ENCODE measurements at places on chromosomes 4 and X.

DNA sequence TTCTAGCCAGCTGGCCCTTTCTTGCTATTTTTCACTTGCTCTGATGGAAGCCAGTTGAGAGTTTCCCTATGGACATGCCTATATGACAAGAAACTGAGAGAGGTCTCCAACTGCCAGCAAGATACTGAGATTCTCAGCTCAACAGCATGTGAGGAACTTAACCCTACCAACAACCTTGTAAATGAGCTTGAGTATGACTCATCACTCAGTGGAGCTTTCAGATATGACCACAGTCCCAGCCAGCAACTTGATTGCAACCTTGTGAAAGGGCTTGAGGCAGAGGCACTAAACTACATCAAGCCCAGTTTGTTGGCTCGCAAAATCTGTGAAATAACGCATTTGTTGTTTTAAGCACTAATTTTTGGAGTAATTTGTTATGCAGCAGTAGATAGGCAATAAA lies 175.8 kb downstream of the COMMD8 start:
- DNase-seq: no peak

GRCh38 chr4:5422195-5422594 lies 286.2 kb downstream of the EVC2 start:
- no peak for DNase-seq

DNA sequence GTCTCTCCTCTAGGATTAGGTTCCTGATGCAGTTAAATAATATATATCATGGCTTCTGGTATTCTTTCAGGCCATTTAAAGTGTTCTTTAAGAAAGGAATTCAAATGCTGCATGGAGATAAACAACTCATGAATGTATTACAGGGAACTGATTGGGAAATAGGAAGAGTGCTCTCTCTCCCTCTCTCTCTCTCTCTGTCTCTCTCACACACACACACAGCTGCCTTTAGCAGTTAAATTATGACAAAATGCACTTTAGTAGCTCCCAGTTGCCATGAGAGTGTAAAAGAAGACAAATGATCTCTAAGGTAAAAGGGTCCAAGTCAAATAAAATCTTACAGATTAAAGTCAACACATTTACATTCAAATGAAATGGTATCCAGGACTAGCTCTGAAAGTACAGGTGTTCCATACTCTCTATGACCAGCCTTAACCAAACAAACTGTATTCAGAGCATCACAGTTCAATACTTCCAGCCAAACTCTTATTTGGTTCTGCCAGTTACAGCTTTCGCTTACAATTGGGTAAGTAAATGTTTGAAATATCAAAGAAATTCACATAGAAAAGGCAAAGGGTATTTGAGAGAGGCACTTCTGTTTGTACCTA lies 94.7 kb upstream of the CXXC4 start:
- no peak for DNase-seq

GRCh38 chr4:147513091-147513490 lies 32.2 kb downstream of the EDNRA start:
- no peak for DNase-seq

DNA sequence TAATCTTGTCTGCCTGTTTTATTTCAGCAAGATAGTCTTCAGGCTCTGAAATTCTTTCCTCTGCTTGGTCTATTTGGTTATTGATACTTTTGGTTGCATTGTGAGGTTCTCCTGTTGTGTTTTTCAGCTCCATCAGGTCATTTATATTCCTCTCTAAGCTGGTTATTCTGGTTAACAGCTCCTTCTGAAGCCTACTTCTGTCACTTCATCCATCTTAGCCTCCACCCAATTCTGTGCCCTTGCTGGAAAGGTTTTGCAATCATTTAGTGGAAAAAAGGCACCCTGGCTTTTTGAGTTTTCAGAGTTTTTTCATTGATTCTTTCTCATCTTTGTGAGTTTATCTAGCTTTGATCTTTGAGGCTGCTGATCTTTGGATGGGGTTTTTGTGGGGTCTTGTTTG lies 647.7 kb downstream of the SPRY1 start:
- DNase-seq: no peak

DNA sequence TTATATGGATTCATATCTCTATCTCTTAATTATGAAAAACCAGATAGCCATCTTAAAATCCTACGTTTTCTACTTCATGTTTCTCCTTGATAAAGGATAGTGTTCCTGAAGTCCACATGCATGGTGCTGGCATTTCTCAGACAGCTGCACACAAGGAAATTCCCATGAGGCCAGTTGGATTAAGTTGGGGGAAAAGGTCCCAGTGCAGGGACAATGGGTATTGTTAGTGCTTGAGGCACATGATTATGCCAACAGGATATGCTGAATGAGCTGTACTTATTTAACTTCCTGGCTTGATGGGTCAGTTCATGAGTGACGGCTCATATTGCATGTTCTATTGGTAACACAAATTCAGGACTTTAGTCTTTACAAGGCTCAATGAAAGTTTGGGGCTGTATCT lies 913.9 kb upstream of the NDST4 start:
- no peak for DNase-seq

DNA sequence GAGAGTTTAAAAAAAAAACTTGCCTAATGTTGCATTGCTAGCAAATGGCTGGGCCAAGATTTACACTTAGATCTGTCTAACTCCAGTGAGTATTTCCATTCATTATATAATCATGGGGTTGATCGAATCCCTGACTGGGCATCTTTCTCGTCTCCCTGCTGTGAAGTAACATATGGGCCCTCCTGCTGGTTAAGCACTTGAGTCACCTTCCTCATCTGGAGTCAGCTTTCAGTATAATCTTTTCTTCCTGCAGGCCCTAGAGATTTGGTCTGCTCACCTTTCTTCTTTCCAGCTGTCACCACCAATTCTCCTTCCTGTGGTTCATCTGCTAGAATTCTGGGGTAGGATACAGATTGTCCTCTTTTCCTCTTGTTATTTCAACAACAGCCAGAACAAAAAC lies 41.6 kb downstream of the TIGD2 start:
- no peak for DNase-seq

DNA sequence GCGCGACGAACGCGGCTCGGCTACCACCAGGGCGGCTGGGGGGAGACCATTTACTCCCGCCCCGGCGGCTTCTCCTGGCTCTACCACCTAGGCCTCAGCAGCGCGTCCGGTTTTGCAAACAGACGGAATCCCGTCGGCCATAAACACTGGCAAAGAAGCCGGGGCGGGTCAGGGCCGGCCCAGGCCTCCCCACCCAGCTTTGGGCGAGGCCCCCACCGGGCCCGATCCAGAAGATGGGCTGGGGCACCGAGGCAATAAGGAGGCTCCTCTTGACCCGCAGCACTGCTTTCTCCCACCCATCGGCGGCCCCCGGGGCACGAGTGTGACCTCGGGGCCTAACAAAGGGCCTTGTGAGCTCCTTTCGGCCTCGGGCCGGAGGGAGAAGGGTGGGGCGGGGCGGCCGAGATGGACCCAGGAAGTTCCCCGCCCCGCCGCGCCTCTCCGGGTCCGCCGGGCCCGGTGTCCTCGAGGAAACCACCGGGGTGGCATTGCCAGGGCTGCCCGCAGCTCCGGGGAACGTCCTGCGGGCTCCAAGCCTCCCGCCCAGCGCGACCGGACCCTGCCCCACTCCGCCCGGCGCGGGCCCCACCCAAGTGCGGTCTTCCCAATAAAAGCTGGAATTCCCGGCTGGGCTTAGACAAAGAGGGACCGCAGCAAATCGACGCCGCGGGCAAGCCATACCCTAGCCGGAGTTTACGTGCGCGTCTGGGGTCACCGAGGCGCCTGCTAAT lies 5.9 kb downstream of the BCOR start:
- DNase-seq: no peak

DNA sequence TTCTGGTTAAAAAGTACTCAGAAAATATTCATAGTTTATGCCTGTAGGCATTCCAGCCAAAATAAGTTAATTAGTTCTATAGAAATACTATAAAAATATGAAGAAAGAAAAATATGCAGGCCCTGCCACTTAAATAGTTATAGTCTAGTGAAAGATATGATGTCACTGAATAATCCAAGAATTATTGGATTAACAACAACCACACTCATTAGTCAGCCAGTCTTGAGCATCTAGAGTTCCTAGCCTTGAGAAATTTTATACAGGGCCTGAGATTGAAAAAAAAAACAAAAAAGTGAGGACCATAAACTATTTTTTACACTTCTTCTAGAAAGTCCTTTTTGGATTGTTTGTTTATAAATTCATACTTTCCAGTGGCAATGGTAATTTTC lies 823.0 kb downstream of the FAT4 start:
- no peak for DNase-seq

DNA sequence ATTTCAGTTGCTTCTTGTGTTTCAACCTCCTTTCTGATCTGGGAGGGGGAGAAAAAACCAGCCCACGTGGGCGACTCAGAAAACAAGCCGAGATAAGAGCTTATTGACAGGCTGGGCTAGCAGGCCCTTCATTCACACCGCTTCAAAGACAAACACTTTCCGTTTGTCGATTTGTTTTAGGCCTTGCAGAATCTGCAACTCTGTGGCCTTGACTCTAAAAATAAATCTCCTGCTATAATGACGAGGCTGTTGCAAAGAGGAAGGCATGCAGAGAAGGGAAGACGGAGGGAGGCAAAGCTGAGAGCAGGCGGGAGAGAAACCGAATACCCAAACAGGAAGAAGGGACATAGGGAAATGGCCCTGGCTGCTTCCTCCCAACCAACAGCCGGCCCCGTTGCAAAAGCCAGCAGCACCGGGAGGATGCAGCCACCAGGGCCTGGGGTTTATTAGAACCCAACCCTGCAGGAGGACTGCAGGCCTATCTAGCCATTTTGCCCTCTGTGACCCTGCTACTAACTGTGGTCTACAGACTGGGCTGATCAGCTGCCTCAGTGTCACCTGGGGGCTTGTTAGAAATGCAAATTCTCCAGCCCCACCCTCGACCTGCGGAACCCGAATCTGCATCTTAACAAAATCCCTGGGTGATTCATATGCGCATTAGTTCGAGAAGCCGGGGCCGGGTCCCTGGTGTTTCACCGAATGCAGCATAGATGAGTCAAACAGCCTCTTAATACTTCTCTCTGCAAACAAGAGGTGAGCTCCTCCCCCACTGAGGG lies 325.5 kb downstream of the BCOR start:
- peak; percentile 28 for DNase-seq

- DNase-seq: no peak
Observed at GRCh38 chr4:11710453-11711093, 281.9 kb upstream of the HS3ST1 start.

DNA sequence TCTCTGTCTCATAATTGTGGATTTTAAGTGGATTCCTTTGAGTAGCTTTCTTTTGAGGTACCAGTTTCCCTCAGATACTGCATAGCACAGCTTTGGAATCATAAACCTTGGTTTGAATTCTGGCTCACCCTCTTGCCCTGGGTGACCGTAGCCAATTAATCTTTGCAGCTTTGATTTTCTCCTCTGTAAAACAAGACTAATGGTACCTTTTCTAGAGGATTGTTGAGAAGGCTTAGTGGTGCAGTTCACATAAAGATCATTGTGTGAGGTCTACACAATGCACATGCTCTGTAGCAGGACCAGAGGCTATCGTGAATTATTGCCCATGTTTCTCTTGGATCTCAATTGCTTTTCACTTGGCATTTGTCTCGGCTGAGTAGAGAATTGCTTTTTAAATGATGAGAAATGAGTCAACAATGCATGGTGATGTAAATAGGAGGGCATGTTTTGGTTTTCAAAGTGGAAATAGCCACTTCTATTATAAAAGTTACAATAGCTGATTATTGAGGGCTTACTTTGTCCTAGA lies 47.9 kb downstream of the TMEM131L start:
- DNase-seq: no peak

DNA sequence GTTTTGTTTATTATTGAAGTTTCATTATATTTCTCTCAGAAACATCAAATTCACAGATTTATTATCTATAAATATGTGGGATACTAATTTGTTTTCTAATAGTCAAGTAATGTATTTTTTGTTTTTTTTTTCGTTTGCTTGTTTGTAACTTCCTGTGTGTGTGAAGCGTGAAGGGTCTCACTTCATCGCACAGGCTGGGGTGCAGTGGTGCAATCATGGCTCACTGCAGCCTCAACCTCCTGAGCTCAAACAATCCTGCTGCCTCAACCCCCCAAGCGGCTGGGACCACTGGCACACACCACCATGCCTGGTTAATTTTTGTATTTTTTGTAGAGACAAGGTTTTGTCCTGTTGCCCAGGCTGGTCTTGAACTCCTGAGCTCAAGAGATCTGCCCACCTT lies 55.1 kb downstream of the SH3RF1 start:
- no peak for DNase-seq

DNA sequence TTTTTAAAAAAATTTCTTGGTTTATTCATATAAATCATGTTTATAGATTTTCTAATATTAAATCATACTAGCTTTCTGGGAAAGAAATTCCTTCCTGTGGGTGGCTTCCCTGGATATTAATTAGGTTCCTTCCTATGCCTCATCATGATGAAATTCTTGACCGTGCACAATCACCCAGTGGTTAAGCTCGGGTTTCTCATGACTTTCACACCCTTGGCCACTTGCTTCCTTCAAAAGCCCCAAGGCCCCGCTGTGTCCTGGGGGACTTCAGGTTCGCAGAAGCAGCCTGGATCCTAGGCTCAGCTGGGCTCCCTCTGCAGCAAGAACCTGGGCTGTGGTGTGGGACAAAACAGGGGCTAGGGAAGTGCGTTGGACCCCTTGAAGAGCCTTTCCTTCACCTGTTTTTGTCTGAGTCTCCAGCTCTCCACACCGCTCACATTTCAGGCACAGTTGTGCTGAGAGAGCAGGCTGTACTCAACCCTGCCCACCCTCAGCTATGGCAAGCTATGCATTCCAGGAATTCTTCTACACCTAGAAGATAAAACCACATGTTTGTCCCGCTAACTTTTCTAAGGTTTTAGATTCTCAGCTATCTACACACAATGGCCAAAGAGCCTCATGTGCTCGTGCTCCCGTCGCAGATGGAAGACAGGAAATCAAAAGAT lies 48.9 kb upstream of the TMSB15B start:
- DNase-seq: no peak

DNA sequence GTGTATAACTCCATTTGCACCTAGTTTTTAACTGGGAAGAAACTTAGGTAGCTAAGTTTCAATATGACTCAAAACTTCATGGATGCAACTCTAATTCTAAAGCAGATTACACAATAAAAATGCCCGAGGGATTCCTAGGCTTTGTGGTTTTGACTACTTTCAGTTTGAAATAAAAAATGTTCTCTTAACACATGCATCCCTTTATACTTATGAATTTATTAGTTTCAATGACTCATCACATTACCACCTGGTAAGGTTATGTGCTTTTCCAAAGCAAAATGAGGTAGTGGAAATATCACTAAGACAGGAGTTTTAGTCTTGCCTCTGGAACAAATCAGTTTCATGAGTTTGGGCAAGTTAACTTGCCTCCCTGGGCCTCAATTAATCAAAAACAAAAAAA lies 125.5 kb downstream of the OPHN1 start:
- DNase-seq: no peak

DNA sequence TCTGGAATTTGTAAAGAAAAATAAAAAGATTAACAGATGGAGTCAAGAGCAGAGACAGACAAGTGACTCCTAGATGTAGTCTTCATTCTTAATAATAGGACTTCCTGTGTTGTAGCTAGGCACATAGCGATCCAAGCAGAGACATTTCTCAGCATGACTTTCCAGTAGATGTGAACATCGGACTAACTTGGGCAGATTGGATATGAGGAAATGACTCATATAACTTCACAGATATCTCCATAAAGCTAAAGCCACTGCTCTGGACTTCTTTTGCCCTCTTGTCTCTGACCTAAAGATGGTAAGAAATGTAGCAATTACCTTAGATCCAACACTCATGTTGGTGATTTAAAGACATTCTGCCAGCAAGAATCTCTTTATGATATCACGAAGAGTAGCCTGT lies 131.7 kb downstream of the EPHA5 start:
- DNase-seq: no peak
